ENCODE measurements at places on chromosomes 5 and 9.

- DNase-seq, result no peak
Measured at GRCh38 chr5:144567421-144567780, 396.7 kb downstream of the KCTD16 start.

DNA sequence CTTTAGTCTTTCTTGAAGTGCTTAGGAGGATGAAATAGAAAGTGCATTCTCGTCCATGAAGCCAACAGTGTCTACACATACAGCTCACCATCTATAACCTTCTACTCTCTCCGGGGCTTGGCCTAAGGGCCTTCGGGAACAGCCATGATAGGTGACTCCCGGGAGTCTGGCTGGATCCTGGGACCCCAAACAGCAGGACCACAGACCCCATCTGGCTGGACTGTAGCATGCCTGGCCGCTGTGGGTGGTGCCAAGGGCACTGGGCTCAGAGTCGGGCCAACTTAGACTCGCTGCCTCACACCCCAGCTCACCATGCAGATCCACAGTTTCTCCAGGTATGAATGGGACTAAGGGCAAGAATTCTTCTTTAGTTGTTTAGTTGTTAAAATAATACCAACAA is 16.3 kb downstream of the GABBR2 start:
- no peak for DNase-seq

DNA sequence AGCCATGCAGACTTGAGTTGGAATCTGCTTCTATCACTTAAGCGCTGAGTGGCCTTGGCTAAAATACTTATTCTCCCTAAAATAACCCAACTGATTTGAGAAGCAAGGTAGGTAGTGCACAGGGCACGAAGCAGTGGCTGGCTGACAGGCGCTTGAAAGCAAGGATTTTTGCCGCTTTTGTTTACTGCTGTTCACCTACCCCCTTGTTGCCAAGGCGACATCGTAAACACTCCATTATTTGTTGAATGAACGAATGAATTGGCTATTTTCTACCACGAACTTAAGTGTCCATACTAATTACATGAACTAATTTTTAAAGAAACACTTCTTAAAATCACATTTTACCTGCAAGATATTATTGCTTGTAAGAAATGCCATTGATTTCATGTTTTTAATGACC is 98.0 kb downstream of the ANKH start:
- no peak for DNase-seq

DNA sequence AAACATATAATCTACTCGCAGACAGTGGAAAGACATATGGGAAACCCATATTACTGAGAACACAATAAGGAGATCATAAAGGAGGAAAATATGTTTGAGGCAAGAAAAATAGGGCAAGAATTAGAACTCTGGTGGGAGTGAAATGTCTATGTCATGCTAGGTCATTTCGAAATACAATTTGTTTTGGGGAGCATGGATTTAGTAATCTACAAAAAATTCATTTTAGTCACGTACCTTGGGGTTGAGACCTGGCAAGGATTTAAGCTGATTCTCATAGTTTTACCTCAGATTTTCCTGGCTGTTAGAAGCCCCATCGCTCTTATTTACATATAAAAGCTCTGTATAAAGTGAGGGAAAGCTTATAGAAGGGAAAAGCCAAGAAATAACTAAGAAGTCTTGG is 11.5 kb upstream of the CSNK1G3 start:
- DNase-seq, result no peak

DNA sequence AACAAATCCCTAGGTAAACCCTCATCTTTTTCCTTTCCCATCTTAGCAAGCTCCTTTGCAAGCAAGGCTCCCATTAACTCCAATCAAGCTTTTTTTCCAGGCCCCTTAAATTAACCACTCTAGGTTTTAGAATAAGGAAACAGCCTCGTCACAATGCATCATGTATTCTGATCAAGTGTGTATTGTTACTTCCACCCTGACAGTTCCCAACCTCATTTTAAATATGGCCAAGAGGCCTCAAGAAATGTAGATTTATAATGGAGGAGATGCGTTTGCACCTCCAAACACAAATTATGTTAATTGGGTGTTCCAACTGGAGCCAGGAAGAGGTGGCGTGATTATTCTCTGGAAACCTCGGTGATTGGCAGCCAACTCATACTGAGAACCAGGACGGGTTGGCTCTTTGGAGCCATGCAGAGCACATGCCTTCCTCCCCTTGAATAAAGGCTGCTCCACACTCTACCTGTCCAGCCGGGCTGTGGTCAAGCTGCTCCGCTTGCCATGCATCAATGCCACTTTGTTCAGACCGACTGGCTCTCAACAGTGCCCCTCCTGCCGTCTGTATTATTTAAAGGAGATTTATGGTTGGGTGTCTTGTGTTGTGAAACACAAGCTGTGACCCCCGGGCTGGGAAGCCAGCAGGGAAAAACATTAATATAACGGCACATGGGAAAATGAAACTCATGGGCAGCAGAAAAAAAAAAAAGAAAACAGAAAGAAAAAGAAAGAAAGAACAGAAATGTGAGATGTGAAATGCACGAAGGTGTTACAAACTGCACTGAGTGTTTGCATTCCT is 191.1 kb downstream of the EBF1 start:
- DNase-seq, result no peak

- no peak for DNase-seq
Measured at GRCh38 chr5:171855798-171856763, 70.5 kb downstream of the SMIM23 start.

GRCh38 chr9:89983411-89983810 is 378.6 kb downstream of the GADD45G start:
- DNase-seq, result no peak

DNA sequence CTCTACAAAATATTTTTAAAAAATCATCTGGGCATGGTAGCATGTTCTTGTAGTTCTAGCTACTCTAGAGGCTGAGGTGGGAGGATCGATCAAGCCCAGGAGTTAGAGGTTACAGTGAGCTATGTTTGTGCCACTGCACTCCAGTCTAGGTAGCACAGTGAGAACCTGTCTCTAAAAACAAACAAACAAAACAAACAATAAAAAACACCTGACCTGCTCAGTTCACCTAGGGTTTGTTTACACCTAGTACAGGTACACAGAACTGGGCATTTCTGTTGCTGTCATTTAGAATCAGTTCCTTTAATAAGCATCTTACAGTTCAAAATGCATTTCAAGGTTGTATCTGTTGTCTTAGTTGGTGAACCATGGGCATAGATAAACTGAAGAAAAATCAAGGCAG is 95.3 kb downstream of the MEGF10 start:
- DNase-seq, result no peak

GRCh38 chr5:165334201-165334600 is 1828.8 kb downstream of the MAT2B start:
- no peak for DNase-seq

GRCh38 chr9:127835991-127836516 is 18.4 kb downstream of the ENG start:
- no peak for DNase-seq

- DNase-seq, result no peak
Measured at GRCh38 chr5:147382776-147383175, 127.1 kb downstream of the DPYSL3 start.

GRCh38 chr5:149301744-149302380 is 30.2 kb downstream of the AFAP1L1 start:
- no peak for DNase-seq

Data from CD4-positive, alpha-beta T cell treated with Interleukin-2 at 100 ng/mL for 4 hours (primary cell).